ENCODE measurements at places on chromosomes 4 and X. TPM values are rescaled to one million over a fixed set of nuclear protein-coding genes. Genes with fewer than 3 reads are reported as not detected.

The KLKB1 gene
- total RNA-seq, result not detected

The BTK gene
- not detected for total RNA-seq

The SORCS2 gene
- not detected for total RNA-seq

The XKRX gene
- total RNA-seq, result 0.13 TPM

The PAGE4 gene
- not detected for total RNA-seq

The NPY5R gene
- not detected for total RNA-seq

The SSR4 gene
- 86.6 TPM for total RNA-seq

The FREM3 gene
- total RNA-seq, result 0.18 TPM

The FHL1 gene
- 96.7 TPM for total RNA-seq

The RTL9 gene
- total RNA-seq, result not detected

The CASK gene
- 12.9 TPM for total RNA-seq

The TCEANC gene
- total RNA-seq, result 1.3 TPM

The MTTP gene
- total RNA-seq, result not detected

The KCND1 gene
- total RNA-seq, result 0.13 TPM

The TLR10 gene
- not detected for total RNA-seq

The IL21 gene
- total RNA-seq, result not detected

The IGSF1 gene
- total RNA-seq, result not detected

The PDLIM5 gene
- total RNA-seq, result 177 TPM

The TMSB15C gene
- total RNA-seq, result 2.5 TPM

The SYAP1 gene
- total RNA-seq, result 30.2 TPM

The MAB21L2 gene
- 0.32 TPM for total RNA-seq

The NHSL2 gene
- 21.2 TPM for total RNA-seq

The TEX13C gene
- total RNA-seq, result not detected

The MAGEA12 gene
- not detected for total RNA-seq

The IDS gene
- 26.3 TPM for total RNA-seq

The CLIC2 gene
- total RNA-seq, result 7.3 TPM

The KCNE5 gene
- total RNA-seq, result 0.13 TPM

The HSFX2 gene
- 0.21 TPM for total RNA-seq

The TLR6 gene
- 1.2 TPM for total RNA-seq

The STOX2 gene
- 0.07 TPM for total RNA-seq

The KCTD8 gene
- total RNA-seq, result 0.28 TPM

The CXorf38 gene
- total RNA-seq, result 13.1 TPM

The MSX1 gene
- 2.7 TPM for total RNA-seq

The DNAAF6 gene
- total RNA-seq, result not detected

The CBR4 gene
- total RNA-seq, result 19.2 TPM

The BMPR1B gene
- total RNA-seq, result 0.21 TPM
